ENCODE measurements at places on chromosomes 2 and 18.

DNA sequence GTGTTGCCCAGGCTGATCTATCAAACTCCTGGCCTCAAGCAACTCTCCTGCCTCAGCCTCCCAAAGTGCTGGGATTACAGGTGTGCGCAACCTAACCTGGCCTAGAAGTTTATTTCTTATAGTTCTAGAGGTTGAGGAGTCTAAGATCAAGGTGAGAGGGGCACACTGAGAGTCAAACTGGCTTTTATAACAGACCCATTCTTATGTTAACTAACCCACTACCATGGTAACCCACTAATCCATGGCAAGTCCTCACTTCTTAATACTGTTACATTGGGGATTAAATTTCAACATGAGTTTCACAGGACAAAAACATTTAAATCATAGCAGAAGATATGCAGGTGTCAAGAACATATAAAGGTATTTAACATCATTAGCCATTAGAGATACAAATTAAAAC lies 50.6 kb downstream of the MDH1 start:
- no peak for DNase-seq

- no peak for DNase-seq
Observed at GRCh38 chr18:79847606-79848293, 50.0 kb downstream of the KCNG2 start.

GRCh38 chr2:11154016-11154922 lies 998 bp upstream of the SLC66A3 start:
- no peak for DNase-seq

DNA sequence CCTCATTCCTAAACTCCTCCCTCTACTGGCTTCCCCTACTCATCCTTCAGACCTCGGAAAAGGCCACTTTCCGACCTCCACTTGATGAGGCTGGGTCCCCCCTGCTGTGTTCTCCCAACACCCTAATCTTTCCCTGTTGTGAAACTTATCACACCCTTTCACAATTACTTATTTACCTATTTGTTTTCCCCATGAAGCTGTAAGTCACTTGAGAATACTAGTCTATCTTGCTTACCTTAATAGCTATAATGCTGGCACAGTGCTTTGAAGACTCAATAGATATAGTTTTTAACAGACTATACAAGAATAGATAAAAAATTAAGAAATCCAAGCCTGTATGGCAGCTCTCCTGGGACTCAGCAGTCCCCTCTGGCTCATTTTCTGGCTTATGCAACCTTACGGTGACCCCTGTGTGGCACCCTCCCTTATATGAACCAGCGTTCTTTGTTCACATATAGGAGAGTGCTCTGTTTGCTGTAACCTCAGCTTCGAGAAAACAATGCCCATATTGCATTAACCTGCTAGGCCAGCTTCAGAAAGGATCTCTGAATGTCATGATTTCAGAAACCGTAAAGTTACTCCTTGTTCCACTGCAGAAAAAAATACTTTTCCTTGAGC lies 220.4 kb upstream of the PKDCC start:
- no peak for DNase-seq
